Activated CD8-positive, alpha-beta memory T cell treated with anti-CD3 and anti-CD28 coated beads, Interleukin-2, amount 10 ng/mL, durations not matched to agents 7 days and 5 days (primary cell): ENCODE measurements at places on chromosomes 13 and 19. TPM values are rescaled to one million over a fixed set of nuclear protein-coding genes. Genes with fewer than 3 reads are reported as not detected.

GRCh38 chr19:29290853-29291252 lies 77.9 kb upstream of the UQCRFS1 start:
- H3K36me3 ChIP-seq: no peaks in the 10 kb centered on the region
- peaks cover 28% of the 10 kb centered on the region for H3K4me1 ChIP-seq
- peaks cover 26% of the 10 kb centered on the region for H3K27me3 ChIP-seq
- H3K4me3 ChIP-seq: no peak overlapping the region
- DNase-seq: no peak

DNA sequence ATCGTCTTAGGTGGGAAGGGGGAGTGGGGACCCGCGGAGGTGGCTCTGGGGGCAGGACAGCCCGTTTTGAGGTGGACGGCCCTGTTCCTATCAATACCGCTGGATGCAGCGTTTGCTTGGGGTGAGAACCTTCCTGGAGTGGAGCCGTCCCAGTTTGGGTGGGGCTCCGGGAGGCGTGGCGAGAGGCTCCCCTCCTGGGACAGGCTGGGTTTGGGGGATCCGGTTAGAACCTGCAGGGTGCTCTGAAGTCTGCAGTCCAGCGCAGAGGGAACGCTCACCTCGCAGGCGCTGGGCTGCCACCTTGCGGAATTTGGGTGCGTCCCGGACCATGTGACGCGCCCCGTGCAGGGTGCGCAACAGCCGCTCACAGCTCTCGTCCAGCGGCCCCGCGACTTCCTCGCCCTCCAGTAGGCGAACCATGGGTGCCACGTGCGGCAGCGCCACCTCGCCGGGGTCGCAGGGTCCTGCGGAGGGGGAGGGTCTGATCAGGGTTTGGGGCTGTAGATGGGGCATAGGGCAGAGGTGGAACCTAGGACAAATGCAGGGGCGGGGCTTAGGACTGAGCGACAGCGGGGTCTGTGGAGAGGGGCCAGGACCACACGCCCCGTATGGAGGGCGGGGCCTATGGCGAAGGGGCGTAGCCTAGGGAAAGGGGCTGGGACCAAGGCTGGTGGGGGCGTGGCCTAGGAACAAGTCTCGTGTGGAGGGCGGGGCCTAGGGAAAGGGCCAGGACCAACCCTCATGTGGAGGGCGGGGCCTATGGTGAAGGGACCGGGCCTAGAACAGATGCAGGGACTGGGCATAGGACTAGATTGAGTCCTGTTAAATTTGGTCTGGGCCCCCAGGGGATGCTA lies 13.8 kb downstream of the SH2D3A start:
- DNase-seq: peak; percentile 89
- peaks cover 26% of the 10 kb centered on the region for H3K36me3 ChIP-seq
- H3K27me3 ChIP-seq: no peaks in the 10 kb centered on the region
- H3K27ac ChIP-seq: peak overlapping the region; percentile 80

- peak; percentile 71 for DNase-seq
- H3K36me3 ChIP-seq: peaks cover 2% of the 10 kb centered on the region
- H3K4me3 ChIP-seq: no peak overlapping the region
- peaks cover 69% of the 10 kb centered on the region for H3K27me3 ChIP-seq
These were observed 2.6 kb upstream of the CACNG7 start for GRCh38 chr19:53906211-53907192.

DNA sequence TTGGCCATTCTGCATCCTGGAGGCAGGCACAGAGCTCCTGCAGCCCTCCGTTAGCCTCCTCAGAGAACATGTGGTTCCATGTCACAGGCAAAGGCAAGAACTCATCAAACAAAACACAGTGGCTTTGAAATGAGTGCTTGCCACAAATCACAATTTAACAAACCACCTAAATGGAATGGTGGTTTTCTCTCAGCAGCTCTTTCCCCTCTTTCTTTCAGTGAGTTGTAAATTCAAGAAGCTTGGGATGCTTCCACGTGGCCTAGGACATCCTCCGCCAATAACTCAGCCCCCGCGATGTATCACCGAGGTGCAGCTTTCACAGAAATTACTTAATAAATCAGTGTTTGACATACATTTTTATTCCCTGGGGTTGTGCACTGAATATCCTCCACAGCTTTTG lies 65.4 kb upstream of the RFC3 start:
- no peak for DNase-seq
- peaks cover 16% of the 10 kb centered on the region for H3K27me3 ChIP-seq
- no peak overlapping the region for H3K27ac ChIP-seq
- H3K4me3 ChIP-seq: no peak overlapping the region
- no peaks in the 10 kb centered on the region for H3K36me3 ChIP-seq
- H3K4me1 ChIP-seq: no peaks in the 10 kb centered on the region

DNA sequence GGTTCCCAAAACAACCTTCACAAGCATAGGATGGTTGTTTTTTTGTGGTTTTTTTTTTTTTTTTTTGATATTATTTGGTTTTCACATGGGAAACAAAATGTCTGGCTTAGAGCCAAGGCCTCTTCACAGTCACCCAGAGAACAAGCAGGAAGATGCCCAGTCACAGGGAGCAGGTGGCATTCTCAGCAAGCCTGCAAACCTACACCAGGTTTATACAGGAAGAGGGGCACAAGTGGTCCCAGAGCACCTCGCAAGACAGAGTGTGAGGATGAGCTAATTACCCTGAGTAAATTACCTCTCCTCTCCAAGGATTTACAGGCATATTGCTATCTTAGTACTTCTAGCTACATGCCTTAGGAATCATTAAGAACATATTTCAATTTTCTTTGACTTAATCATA lies 1375.6 kb downstream of the EFNB2 start:
- no peak overlapping the region for H3K27ac ChIP-seq
- H3K4me1 ChIP-seq: no peaks in the 10 kb centered on the region
- DNase-seq: no peak
- no peak overlapping the region for H3K4me3 ChIP-seq

DNA sequence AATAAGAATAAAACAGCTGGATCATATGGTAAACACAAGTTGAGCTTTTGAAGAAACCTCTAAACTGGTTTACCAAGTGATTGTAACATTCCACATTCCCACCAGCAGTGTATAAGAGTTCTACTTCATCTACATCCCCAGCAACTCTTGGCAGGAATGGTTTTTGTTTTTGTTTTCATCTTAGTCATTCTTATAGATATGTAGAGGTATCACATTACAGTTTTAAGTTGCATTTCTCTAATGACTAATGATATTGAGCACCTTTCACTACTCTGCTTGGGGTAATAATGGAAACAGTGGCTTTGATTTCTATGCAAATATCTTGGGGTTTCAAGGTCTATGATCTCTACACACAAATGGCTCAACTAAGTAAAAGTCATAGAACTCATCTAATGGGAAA lies 614.5 kb downstream of the TBC1D4 start:
- no peaks in the 10 kb centered on the region for H3K36me3 ChIP-seq
- no peak overlapping the region for H3K27ac ChIP-seq
- DNase-seq: no peak
- H3K4me3 ChIP-seq: no peak overlapping the region
- no peaks in the 10 kb centered on the region for H3K27me3 ChIP-seq

GRCh38 chr19:28495046-28495445 lies 717.9 kb downstream of the UQCRFS1 start:
- no peak for DNase-seq
- no peaks in the 10 kb centered on the region for H3K27me3 ChIP-seq
- no peak overlapping the region for H3K27ac ChIP-seq
- no peaks in the 10 kb centered on the region for H3K36me3 ChIP-seq

The SIGLEC12 gene
- 3.9 TPM for total RNA-seq

The SUGT1 gene
- 51.8 TPM for total RNA-seq

The ZNF567 gene
- total RNA-seq: 12.6 TPM

The THSD1 gene
- total RNA-seq: 0.26 TPM

The NCCRP1 gene
- total RNA-seq: not detected
